Nucleus accumbens (tissue), 56 donors: ENCODE measurements at places on chromosomes 7 and 10.
A peak's percentile ranks its signal among the peaks of the same experiment; 100 is the strongest.

- DNase-seq: no peak
Measured at GRCh38 chr7:46945328-46945727, 636.6 kb downstream of the TNS3 start.

DNA sequence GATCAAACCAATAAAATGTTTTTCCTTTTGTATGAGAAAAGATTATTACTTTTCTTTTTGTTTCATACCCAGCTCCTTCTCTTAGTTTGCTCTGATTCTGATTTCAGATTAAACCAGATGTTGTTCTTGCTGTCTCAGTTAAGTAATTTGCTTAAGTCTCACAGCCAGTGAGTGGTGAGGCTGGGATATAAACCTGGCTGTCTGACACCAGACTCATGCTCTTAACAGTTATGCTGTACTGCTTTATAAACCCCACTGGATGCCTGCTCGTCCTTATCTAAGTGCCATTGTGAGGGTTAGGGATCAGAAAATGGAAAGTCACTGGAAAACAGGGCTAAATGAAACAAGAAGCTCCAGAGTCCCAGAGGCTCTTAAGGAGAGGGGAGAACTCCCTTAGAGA is 24.3 kb downstream of the GARS1 start:
- no peak for DNase-seq

GRCh38 chr7:157703131-157703530 is 366.3 kb downstream of the DNAJB6 start:
- no peak for DNase-seq

- DNase-seq: no peak
Measured at GRCh38 chr7:154698726-154699291, 304.1 kb downstream of the PAXIP1 start.

- DNase-seq: no peak
Measured at GRCh38 chr10:26468700-26469099, 30.6 kb downstream of the APBB1IP start.

GRCh38 chr10:77925410-77925794 is 1.2 kb downstream of the DLG5 start:
- peak; percentile 18 for DNase-seq

- DNase-seq: no peak
Measured at GRCh38 chr7:92758796-92759431, 77.5 kb downstream of the CDK6 start.

DNA sequence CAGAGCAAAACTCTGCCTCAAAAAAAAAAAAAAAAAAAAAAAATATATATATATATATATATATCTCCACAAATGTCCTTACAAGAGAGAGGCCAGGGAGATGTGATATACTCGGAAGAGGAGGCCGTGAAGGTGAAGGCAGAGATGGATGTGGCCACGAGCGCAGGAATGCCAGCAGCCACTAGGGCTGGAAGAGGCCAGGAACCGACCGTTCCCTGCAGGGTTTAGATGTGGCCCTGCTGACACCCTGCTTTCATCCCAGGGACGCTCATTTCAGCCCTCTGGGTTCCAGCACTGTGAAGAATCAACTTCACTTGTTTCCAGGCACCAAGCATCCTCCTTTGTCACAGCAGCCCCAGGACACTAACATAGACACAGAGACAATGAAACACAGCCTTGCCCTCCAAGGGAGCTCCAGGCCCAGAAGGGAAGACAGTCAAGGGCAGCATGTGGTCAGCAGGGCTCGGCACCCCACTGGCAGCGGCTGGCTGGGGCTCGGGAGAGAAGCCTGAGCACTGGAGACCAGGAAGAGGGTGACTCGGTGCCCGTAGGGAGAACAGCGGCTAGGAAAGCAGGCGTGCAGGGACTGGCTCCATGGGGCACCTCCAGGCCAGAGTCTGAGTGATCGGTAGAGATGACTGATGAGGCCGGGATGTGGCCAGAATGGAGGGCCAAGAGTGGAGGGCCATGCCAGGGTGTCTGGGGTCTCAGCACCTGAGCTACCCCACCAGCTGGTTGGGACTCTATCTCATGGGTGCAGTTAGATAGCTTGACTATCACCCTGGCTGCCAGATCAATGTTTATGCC is 7.6 kb downstream of the WDR86 start:
- DNase-seq: no peak

GRCh38 chr10:18463673-18464211 is 187.6 kb downstream of the NSUN6 start:
- DNase-seq: no peak

GRCh38 chr10:20466731-20467130 is 430.4 kb downstream of the NEBL start:
- DNase-seq: no peak

DNA sequence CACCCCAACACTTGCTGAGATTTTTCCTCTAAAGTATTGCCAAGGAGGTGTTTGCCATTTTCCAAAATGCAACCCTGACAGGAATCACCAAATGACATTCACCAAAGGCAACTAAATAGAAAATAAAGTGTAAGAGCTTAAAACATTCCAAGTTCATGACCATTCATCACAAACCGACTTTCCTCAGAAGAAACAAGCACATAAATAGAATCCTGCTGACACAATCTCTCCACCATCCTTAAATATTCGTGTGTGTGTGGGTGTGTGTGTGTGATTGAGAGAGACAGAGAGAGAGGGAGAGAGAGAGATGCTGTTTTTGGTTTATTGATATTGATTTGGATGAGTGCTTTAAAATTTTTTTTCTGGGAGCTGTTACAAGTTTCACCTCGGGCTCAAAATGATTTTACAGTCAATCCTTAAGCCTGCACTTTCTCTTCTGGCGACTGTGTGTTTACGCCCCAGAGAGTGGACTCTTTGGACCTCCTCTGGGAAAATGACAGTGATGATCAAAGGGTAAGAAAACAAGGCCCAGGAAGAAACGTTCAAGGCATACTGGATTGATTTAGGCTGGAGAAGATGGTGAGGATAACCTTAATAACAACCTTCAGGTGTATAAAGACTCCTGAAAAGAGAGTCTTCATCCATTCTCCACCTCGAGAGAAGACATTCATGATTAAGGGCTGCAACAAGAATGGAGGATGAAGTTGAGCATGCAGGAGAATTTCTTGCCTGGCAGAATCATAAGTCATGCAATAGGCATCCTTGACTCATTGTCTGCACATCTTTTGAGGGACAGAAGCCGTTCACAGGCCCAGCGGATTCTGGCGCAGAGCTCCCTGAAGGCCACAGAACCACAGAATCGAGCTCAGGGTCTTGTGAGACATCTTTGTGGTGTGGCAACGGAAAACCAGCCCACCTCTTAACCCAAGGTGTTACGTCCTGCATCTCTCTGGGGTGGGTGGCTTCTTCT is 104.4 kb upstream of the FGFR2 start:
- no peak for DNase-seq

DNA sequence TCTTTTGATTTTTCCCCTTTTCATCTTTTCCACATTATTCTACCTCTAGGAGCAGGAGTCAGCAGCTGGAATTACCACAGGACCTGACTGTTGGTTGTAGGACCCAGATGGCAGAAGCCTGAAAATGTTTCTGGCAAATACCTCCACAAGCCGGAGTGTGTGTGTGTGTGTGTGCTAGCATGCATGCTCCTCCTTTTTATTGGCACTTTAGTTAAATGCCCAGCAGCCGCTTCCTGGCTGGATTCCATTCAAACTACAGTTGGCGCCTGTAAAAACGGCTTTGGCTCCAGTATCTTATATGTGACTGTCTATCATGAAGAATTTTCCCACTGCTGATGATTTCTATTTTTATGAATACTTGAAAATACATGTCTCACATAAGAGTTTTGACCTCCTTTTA is 319.7 kb upstream of the SP4 start:
- DNase-seq: no peak

DNA sequence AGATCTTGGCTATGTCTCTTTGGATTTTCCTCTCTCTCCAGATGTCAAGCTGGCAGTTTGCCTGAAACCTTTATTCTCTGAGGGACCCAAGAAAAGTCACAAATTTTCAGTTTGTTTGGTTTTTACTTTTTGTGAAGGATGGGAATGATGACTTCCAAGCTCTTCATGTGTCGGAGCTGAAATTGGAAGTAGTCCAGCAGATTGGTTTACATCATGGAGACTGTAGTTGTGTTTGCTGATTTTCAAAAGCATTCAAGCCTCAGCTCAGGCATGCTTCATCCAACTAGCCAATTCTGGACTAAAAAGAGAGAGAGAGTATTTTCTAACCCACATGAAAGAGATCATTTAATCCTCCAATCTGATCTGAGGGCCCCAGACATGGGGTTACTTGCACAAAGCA is 326.2 kb upstream of the AUTS2 start:
- DNase-seq: no peak

DNA sequence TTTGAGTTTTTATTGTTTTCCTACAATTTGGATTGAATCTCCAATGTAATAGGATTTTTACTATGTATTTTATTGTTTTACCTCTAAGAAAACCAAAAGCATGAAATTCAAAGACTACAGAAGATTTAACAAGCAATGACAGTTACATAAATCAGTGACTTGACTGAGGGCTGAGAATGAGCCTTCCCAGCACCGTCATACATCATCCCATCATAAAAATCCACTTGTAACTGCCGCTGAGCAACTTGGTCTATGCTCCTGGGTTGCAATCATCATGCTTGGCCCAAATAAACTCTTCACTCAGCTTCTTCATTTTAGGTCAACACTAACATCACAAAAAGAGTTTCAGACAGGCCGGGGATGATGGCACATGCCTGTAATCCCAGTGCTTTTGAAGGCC is 13.5 kb downstream of the LARP4B start:
- DNase-seq: no peak

DNA sequence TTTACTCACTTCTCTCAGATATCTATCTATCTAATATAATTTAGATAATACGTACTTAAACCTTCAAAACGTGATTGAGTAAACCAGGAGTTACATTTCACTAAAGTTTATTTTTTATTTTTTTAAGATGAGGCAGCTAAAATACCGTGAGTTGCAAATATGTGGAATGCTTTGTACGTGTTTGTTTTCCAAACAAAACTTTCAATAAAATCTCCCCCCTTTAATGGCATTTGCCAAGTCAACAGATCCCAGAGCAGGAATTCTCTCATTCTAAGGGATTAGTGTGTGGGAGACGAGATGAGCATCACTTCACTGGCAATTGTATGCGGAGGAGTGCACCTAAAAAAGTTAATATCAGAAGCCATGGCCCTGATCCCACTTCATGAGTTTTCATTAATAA is 53.7 kb upstream of the MAGI2 start:
- DNase-seq: no peak

- DNase-seq: no peak
Measured at GRCh38 chr10:88209837-88210561, 346.6 kb downstream of the PTEN start.

GRCh38 chr7:44195889-44196288 is 4.9 kb upstream of the YKT6 start:
- no peak for DNase-seq

- DNase-seq: no peak
Measured at GRCh38 chr7:121278120-121279021, 50.4 kb upstream of the WNT16 start.

- no peak for DNase-seq
Measured at GRCh38 chr10:34601691-34602090, 213.4 kb downstream of the PARD3 start.

DNA sequence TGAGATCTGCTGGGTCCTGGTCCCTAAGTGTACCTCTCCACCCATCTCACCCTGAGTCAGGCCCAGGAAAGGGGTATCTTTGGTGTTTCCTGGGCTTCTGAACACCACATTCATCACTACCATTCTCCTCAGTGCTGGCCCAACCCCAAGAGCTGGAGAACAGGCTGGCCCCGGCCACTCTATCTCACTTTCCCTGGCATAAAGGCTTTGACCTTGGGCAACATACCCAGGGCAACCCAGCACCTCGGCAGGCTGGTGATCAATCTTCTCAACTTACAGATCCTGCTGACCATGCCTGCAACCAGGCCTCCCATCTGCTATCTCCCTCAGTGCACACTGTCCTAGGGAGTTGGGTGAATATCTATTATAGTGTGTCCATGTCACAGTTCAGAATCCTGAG is 2.1 kb downstream of the VSIR start:
- no peak for DNase-seq

GRCh38 chr10:119653916-119654315 is 2.7 kb downstream of the BAG3 start:
- no peak for DNase-seq

- DNase-seq: no peak
Measured at GRCh38 chr10:78378192-78378591, 344.5 kb downstream of the RPS24 start.

DNA sequence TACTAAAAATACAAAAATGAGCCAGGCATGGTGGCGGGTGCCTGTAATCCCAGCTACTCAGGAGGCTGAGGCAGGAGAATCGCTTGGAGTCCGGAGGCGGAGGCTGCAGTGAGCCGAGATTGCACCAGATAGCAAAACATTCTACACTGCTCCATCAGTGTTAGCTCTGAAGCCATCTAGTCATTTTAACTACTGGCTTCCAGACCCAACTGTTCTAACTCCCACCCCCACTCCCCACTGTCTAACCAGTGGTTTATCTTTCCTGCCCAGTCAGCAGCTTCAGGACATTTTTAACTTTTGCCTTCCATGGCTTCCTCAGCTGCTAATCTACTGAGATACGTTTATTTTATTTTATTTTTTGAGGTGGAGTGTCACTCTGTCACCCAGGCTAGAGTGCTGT is 6.2 kb upstream of the FRAT1 start:
- DNase-seq: no peak

DNA sequence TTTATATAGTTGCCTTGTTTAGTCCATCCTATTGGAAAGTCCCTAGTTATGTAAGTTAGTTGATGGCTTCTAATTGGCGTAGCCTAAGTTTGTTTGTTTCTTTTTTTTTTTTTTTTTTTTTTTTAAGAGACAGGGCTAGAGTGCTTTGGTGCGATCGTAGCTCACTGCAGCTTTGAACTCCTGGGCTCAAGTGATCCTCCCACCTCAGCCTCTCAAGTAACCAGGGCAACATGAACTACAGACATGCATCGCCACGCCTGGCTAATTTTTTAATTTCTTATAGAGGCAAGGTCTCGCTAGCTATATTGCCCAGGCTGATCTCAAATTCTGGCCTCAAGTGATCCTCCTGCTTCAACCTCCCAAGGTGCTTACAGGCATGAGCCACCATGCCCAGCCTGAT is 7.1 kb downstream of the CSGALNACT2 start:
- DNase-seq: no peak

GRCh38 chr7:80279760-80280159 is 145.1 kb downstream of the GNAI1 start:
- no peak for DNase-seq

DNA sequence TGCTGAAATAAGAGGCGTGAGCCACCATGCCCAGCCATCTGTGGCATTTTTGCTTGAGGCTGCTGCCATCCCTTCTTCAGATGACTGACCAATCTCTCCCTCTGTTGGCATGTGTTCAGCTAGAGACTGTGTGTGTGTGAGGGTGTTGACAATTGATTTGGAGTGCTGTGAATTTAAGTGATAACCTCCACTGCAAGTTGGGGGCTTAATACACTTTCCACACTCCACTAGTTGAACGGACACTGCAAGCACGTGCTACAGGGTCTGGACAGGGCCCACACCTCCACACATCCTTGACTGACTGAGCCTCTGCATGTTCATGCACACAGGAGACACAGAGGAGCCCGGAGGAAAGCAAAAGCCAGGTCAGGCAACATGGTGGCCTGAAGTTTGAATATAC is 51.3 kb downstream of the BRAF start:
- DNase-seq: no peak

GRCh38 chr7:151847681-151848081 is 29.2 kb downstream of the PRKAG2 start:
- no peak for DNase-seq

- no peak for DNase-seq
Measured at GRCh38 chr10:110516815-110517492, 19.2 kb downstream of the DUSP5 start.
